Smooth muscle cell of trachea (primary cell): ENCODE measurements at places on chromosomes 16 and 17. TPM values are rescaled to one million over a fixed set of nuclear protein-coding genes. Genes with fewer than 3 reads are reported as not detected.

Gene CFAP97D1
- total RNA-seq = under 0.01 TPM in 1 of 2 replicates, not detected in the other

Gene TBC1D3B
- 1.5 and 3.6 TPM in 2 replicates for total RNA-seq

Gene TPSAB1
- not detected in 2 replicates for total RNA-seq

Gene PRR35
- not detected in 2 replicates for total RNA-seq
